ENCODE measurements at places on chromosomes 16 and 17. TPM values are rescaled to one million over a fixed set of nuclear protein-coding genes. Genes with fewer than 3 reads are reported as not detected.

Gene CCL17
- total RNA-seq: not detected

Gene FOXF1
- total RNA-seq: not detected

Gene PIK3R6
- not detected for total RNA-seq

Gene CEMP1
- not detected for total RNA-seq

Gene ALDH3A2
- 175 TPM for total RNA-seq

Gene OSGIN1
- total RNA-seq: 33.8 TPM

Gene NPW
- 0.64 TPM for total RNA-seq

Gene GSE1
- 18.4 TPM for total RNA-seq

Gene NUFIP2
- total RNA-seq: 52.7 TPM

Gene CHST6
- total RNA-seq: 0.16 TPM

Gene SDK2
- total RNA-seq: 1.6 TPM

Gene CALB2
- 4.5 TPM for total RNA-seq

Gene SBK1
- total RNA-seq: 0.28 TPM

Gene SPPL2C
- not detected for total RNA-seq

Gene IL17C
- 0.13 TPM for total RNA-seq

Gene DYNLRB2
- not detected for total RNA-seq

Gene GPR179
- total RNA-seq: not detected

Gene TMC8
- total RNA-seq: 0.26 TPM

Gene RAB37
- 1.0 TPM for total RNA-seq

Gene PPP1R1B
- total RNA-seq: 0.12 TPM

Gene PSMD11
- total RNA-seq: 172 TPM

Gene TBC1D26
- total RNA-seq: not detected

Gene CHD3
- 64.5 TPM for total RNA-seq

Gene TLCD1
- total RNA-seq: 51.1 TPM
